Smooth muscle cell of the pulmonary artery (primary cell): ENCODE measurements at places on chromosomes 13 and 19. TPM values are rescaled to one million over a fixed set of nuclear protein-coding genes. Genes with fewer than 3 reads are reported as not detected.

Gene RYR1
- under 0.01 and 0.03 TPM in 2 replicates for total RNA-seq

Gene CEACAM8
- total RNA-seq, result not detected in 2 replicates

Gene EXOC3L2
- 0.10 and 0.13 TPM in 2 replicates for total RNA-seq

Gene ZNF723
- not detected in 2 replicates for total RNA-seq

Gene ZNF541
- total RNA-seq, result 0.07 and 0.17 TPM in 2 replicates

Gene ZNF528
- total RNA-seq, result 17.1 and 25.2 TPM in 2 replicates

Gene NALCN
- 16.3 and 26.6 TPM in 2 replicates for total RNA-seq

Gene KISS1R
- not detected in 2 replicates for total RNA-seq

Gene ETFB
- 50.2 and 67.0 TPM in 2 replicates for total RNA-seq

Gene CGB1
- not detected in 2 replicates for total RNA-seq

Gene HSPH1
- total RNA-seq, result 40.0 and 52.4 TPM in 2 replicates

Gene LILRB4
- total RNA-seq, result not detected in 2 replicates

Gene FCGBP
- total RNA-seq, result 4.0 and 4.8 TPM in 2 replicates

Gene LRFN3
- 5.1 and 7.1 TPM in 2 replicates for total RNA-seq

Gene PALM
- total RNA-seq, result 5.2 and 18.2 TPM in 2 replicates

Gene RFPL4AL1
- total RNA-seq, result not detected in 2 replicates

Gene OR7A5
- total RNA-seq, result not detected in 2 replicates

Gene SHISA7
- total RNA-seq, result not detected in 2 replicates

Gene JAK3
- 7.1 and 8.9 TPM in 2 replicates for total RNA-seq

Gene ZNF677
- total RNA-seq, result 14.7 and 14.8 TPM in 2 replicates

Gene EPSTI1
- total RNA-seq, result 2.9 TPM in 2 replicates

Gene PNMA8C
- total RNA-seq, result 0.39 and 0.50 TPM in 2 replicates

Gene MADCAM1
- total RNA-seq, result 0.13 and 0.20 TPM in 2 replicates

Gene SETDB2
- total RNA-seq, result 6.9 and 7.8 TPM in 2 replicates

Gene SIGLEC6
- total RNA-seq, result not detected in 2 replicates

Gene MAMSTR
- total RNA-seq, result 0.65 and 0.69 TPM in 2 replicates

Gene ANGPTL4
- 32.2 and 45.7 TPM in 2 replicates for total RNA-seq

Gene CLDN10
- total RNA-seq, result 0.59 and 3.4 TPM in 2 replicates

Gene OR10H1
- not detected in 2 replicates for total RNA-seq

Gene CLIP3
- 31.5 and 42.9 TPM in 2 replicates for total RNA-seq

Gene LRRC4B
- total RNA-seq, result 0.26 and 1.2 TPM in 2 replicates

Gene FAM216B
- not detected in 2 replicates for total RNA-seq

Gene PSG11
- not detected in 2 replicates for total RNA-seq

Gene GPR4
- total RNA-seq, result 0.53 and 0.78 TPM in 2 replicates

Gene MBD3L2
- total RNA-seq, result not detected in 2 replicates

Gene PNMA8A
- total RNA-seq, result 3.2 and 6.1 TPM in 2 replicates

Gene CACNG6
- 0.13 and 0.43 TPM in 2 replicates for total RNA-seq

Gene PEAK3
- total RNA-seq, result not detected in 2 replicates

Gene SIGLEC8
- not detected in 2 replicates for total RNA-seq

Gene HSH2D
- not detected in 2 replicates for total RNA-seq

Gene FAM32A
- 63.2 and 77.5 TPM in 2 replicates for total RNA-seq

Gene IL11
- 4.1 and 13.9 TPM in 2 replicates for total RNA-seq

Gene GPR12
- total RNA-seq, result not detected in 2 replicates

Gene FCHO1
- total RNA-seq, result 0.17 and 0.65 TPM in 2 replicates

Gene CXCL17
- total RNA-seq, result not detected in 2 replicates

Gene KCTD12
- total RNA-seq, result 46.5 and 47.1 TPM in 2 replicates

Gene FCER2
- not detected in 2 replicates for total RNA-seq
